ENCODE measurements at places on chromosomes 11 and 22. TPM values are rescaled to one million over a fixed set of nuclear protein-coding genes. Genes with fewer than 3 reads are reported as not detected.

OR8D1 gene
- not detected for total RNA-seq

HORMAD2 gene
- not detected for total RNA-seq

OR8D4 gene
- total RNA-seq, result not detected

- no peak for DNase-seq
Measured at GRCh38 chr11:93648158-93648557, 13.3 kb upstream of the CEP295 start.

KRTAP5-10 gene
- not detected for total RNA-seq

OR6X1 gene
- not detected for total RNA-seq

OR5A1 gene
- not detected for total RNA-seq

DNA sequence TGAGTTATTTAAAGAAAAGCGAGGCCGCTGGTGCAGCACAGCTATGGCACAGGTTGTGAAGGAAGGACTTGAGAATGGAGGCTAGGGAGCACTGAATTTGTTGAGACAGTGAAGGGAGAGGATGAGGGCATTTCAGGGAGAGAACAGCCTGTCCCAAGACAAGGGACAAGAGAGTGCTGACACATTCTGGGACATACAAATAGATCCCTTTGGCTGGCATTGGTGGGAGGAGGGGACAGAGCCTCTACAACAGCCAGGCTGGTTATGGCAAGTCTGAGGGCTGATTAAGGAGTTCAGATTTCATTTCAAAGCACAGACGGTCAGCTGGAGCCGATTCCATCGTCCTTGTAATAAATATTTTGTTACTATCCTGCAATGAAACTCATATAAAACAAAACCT, 1.7 kb upstream of the SLC29A2 start:
- DNase-seq, result no peak

DNA sequence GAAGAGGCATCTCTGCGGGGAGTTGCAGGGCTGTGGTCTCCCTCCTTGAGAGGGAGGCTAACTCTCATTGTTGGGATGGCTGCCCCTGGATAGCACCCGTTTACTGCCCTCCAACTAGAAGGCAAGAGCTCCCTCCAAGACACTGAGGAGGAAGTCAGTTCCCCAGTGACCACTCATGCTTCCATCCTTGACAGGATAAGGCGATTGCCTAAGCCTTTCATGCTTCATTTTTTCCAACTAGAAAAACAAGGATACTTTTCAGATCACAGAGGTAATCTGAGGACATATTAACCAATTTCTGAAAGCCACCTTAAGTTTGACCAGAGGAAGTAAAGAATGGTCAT, 186.6 kb downstream of the MAML2 start:
- DNase-seq, result no peak

- DNase-seq, result no peak
Measured at GRCh38 chr11:61121917-61122316, 19.6 kb downstream of the CD5 start.

DNA sequence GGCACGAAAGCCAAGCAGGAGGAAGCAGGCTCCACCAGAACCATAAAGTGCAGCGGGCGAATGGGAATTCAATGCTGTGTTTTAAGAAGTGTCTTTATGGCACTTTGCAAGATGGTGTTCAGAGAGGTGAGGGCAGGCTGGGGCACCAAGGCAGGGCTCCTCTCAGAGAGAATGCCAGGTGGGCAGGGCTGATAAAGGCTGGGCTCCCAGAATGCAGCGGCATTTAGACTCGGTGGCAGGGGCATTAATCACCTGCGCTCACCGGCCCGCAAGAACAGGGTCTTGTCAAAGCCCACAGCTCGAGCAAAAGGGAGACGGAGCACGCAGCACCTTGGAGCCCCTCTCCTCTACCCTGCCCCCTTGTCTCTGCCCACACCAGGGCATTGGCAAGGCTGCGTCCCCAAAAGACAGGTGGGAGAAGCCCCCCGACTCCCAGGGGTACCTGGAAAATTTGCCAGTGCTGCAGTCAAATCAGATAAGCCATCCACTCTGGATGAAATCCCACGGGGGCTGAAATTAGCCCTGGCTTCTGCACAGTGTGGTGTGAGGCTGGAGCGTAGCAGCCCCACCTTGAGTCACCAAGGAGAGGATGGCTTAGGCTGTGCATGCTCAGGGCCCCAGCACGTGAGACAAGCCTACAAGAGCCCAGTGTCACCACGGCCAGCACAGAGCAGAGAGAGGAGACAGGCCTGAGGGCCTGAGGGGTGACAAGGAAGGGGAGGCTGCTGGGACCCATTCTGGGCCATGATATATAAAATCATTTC, 8.1 kb downstream of the MACROD1 start:
- DNase-seq, result no peak

- DNase-seq, result no peak
Measured at GRCh38 chr22:32832174-32832573, 30.7 kb downstream of the TIMP3 start.

SLC7A4 gene
- total RNA-seq, result not detected

RCE1 gene
- 30.8 TPM for total RNA-seq

AMOTL1 gene
- 8.8 TPM for total RNA-seq

GRCh38 chr11:128821556-128821955, 45.5 kb downstream of the KCNJ1 start:
- no peak for DNase-seq

PLAAT5 gene
- not detected for total RNA-seq

DNA sequence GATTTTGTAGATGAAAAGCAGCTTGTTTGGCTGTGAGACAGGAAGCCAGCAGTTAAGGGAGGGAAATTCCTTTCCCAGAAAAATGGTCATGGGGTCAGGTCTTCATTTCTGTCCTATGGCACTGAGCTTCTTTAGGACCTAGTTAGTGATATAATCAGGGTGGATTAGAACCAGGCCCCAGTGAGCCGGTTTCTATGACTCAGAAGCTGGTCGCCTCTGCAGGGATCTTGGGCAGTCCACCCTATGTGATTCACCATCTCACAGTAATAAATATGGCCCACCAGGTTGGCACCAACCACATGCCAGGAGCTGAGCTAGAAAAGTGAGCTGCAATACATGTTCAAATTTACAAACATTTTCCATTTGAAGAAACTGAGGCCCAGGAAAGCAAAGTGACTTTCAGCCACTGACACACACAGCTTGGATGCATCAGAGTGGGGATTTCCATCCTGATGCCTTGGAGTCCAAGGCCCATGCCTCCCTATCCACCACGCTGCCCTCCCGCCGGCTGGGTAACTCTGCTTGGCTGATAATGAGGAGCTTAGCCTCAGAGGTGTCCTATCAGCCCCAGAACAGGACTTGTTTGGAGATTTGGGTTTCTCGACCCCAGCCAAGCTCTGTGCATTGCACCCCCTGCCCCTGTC, 42.0 kb downstream of the CD82 start:
- DNase-seq, result no peak

IRF7 gene
- 5.0 TPM for total RNA-seq

CLDN5 gene
- total RNA-seq, result not detected

DNA sequence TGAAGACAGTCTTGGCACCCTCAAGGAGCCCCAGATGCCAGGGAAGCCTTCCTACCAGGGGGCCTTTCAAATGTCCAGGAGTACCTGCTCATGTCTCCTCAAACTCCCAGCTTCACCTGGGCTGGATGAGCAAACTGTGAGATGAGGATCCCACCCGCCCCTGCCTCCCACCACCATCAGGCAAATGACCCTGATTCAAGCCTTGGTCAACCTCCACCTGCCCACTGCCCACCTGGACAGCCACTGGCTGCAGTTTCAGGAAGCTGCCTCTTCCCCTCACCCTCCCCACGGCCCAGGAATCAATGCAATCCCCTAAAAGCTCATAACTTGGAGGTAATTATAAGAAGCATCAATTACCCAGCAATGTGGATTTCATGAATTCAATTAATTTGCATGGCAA, 122.7 kb downstream of the BUD13 start:
- no peak for DNase-seq

GRCh38 chr11:68525930-68526329, 65.4 kb downstream of the PPP6R3 start:
- DNase-seq, result no peak
